Activated CD4-positive, alpha-beta T cell treated with anti-CD3 and anti-CD28 coated beads, Interleukin-2, amount 10 ng/mL, durations not matched to agents 7 days and 5 days (primary cell): ENCODE measurements at places on chromosomes 11 and 22. TPM values are rescaled to one million over a fixed set of nuclear protein-coding genes. Genes with fewer than 3 reads are reported as not detected.

Gene TMEM126A
- 29.3 TPM for total RNA-seq

Gene LRRC32
- total RNA-seq = 0.82 TPM

GRCh38 chr11:123924027-123924426 lies 15.4 kb upstream of the OR4D5 start:
- DNase-seq = no peak

Gene PRG3
- not detected for total RNA-seq

DNA sequence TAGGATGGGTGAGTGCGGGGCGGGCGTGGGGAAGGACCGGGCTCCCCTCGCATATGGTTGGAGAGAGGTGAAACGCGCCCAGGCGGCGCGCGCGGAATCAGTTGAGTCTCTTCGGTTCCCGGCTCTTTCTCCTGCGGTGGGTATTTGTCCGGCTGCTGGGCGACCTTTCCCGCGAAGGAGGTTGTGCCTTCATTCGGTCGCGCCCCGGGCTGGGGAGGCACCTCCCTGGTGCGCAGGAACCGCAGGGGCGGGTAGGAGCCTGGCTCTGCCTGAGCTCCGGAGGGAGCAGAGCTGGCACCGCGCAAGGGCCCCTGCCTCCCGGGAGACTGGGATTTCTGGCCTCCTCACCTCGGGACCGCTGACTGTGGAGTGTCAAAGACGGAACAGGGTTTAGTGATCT lies 27.5 kb downstream of the SAA4 start:
- DNase-seq = no peak

Gene MS4A12
- total RNA-seq = not detected

- DNase-seq = no peak
Observed at GRCh38 chr22:49749885-49750510, 77.7 kb downstream of the BRD1 start.

- DNase-seq = no peak
Observed at GRCh38 chr11:75345455-75346160, 5.9 kb downstream of the ARRB1 start.

Gene OR8I2
- not detected for total RNA-seq

- no peak for DNase-seq
Observed at GRCh38 chr22:24063361-24063760, 52.3 kb downstream of the CABIN1 start.

Gene ZNRF3
- 0.58 TPM for total RNA-seq

Gene DNHD1
- 18.0 TPM for total RNA-seq

Gene MS4A2
- not detected for total RNA-seq

Gene NLRP14
- 0.05 TPM for total RNA-seq

DNA sequence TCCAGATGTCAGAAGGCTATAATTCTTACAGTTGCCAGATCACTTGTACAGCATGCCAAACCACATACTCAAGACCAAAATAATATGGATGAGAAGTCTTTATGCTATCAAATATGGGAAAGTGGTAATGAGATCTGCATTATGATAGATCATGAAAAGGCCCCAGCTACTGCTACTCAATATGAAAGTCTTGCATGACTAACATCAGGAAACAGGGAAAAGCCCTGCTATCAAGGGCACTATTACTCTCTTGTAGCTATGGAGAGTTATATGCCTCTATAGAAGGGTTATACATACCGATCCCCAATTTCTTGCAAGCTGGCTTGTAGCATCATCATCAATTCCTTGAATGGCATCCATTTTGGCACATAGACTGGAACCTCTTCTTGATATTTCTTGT lies 30.2 kb upstream of the TMPRSS5 start:
- no peak for DNase-seq

DNA sequence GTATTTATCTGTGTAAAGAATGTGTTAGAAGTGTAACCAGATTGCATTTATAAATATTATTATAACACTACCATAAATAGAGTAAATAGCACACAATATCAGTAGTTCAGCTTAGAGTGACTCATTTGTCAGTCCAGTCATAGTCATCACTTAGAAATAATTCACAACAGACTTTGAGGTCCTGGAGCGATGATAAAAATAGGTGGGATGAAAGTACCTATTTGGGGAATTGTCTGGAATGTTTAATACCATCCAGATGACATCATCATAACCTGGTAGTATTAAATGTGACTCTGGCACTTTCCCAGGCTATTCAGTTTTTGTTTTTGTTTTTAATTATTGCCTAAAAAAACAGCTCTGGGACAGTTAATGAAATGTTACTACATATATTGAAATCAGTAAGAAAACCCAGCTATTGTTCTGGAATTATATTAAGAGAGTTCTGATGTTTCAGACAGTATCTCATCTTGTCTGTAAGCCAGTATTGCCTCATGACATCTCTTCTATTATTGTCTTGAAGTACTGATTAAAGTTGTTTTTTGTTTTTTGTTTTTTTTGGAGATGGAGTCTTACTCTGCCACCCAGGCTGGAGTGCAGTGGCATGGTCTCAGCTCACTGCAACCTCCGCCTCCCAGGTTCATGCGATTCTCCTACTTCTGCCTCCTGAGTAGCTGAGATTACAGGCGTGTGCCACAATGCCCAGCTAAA lies 74.8 kb downstream of the SIK2 start:
- DNase-seq = no peak

DNA sequence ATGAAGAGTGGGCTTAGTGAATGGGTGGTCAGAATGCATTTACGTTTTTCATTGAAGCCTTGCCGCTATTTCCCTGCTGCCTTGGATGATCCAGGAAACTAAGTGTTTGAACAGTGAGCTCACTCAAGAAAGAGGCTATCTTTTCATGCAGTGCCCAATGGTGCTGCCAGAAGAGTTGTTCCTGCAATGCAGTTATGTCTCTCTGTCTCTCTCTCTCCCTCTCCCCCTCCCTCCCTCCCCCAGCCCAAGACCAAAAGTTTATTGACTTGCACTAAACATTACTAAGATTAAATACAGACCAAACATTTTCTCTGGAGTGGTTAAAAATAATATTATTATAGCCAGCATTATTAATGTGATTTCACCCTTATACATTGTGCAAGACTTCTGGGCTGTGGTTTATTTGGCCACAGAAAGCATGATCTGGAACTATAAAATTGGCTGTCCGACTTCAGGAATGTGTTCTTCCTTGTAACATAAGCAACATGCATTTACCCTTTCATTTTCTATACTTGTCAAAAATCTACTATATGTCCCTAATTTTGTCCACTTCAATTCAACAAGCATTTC lies 6.6 kb upstream of the FUT4 start:
- no peak for DNase-seq

DNA sequence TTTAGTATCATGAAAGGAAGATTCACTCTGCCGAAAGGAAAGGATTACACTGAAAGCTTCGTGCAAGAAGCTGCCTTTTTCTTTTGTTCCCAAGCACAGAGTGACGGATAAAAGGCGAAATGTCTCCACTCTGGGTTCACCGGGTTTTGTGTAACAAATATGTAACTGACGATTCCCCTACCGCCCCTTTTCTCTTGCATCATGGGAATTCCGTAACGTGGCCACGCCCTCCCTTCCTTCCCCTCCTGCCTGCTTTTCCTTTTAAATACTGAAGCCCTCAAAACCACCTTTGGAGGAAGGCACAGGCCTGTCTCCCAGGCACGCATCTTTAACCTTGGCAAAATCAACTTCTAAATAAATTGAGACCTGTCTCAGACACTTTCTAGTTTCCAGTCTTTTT lies 16.4 kb upstream of the TESMIN start:
- DNase-seq = no peak

Gene VSIG10L2
- not detected for total RNA-seq

GRCh38 chr11:19398772-19399527 lies 158.2 kb upstream of the E2F8 start:
- DNase-seq = no peak

DNA sequence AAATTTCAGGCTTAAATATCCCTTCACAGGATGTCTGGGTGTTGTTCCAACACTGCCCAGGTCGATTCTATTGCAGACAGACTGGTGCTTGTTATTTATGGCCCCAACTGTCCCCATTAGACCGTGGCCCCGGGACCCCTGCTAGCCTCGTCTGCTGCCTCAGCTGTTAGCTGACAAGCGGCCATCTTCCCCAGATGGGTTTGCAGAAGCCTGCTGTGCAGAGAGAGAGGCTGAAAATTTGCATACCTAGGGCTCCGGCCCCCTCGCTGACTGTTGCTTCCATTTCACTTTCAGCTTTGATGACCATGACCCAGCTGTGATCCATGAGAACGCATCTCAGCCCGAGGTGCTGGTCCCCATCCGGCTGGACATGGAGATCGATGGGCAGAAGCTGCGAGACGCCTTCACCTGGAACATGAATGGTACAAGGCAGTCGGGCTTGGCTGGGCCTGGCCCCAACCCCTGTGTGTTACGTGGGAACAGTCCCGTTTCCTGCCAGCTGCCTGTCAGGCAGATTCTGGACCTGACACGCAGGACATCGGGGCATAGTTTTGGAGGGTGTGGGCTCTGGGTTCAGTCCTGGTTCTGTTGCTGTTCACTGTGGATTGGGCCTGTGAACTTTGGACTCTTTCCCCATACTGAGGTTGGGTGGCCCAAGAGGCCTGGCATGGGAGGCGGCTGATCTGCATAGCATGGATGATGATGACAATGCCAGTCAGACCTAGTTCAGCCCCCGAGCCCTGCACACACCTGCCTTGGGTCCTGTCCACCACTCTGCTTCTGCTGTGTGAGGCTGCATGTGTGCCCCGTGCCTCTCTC lies 16.4 kb downstream of the SMARCB1 start:
- no peak for DNase-seq

Gene BIRC3
- total RNA-seq = 39.6 TPM

Gene GRAP2
- 137 TPM for total RNA-seq

GRCh38 chr22:24402460-24403192 lies 24.8 kb upstream of the ADORA2A start:
- no peak for DNase-seq

GRCh38 chr11:9957072-9957471 lies 293.2 kb downstream of the SWAP70 start:
- no peak for DNase-seq

GRCh38 chr11:101103433-101103832 lies 26.2 kb downstream of the PGR start:
- no peak for DNase-seq

GRCh38 chr11:74417379-74417804 lies 19.2 kb upstream of the PGM2L1 start:
- no peak for DNase-seq

Gene CTSD
- total RNA-seq = 154 TPM

Gene MUC6
- not detected for total RNA-seq

GRCh38 chr22:24961217-24961844 lies 8.8 kb downstream of the KIAA1671 start:
- DNase-seq = no peak

GRCh38 chr11:108345767-108346166 lies 121.6 kb downstream of the C11orf65 start:
- DNase-seq = no peak

- DNase-seq = no peak
Observed at GRCh38 chr22:29581799-29582198, 886 bp upstream of the NIPSNAP1 start.

- DNase-seq = peak; percentile 17
Observed at GRCh38 chr11:7512525-7513233, 1.1 kb upstream of the PPFIBP2 start.

- DNase-seq = no peak
Observed at GRCh38 chr22:43288807-43289420, 54.3 kb downstream of the SCUBE1 start.

- DNase-seq = no peak
Observed at GRCh38 chr11:106998116-106998915, 20.0 kb downstream of the GUCY1A2 start.

Gene ELMOD1
- not detected for total RNA-seq

GRCh38 chr22:43993072-43993760 lies 30.9 kb upstream of the PARVB start:
- DNase-seq = peak; percentile 64

Gene APOC3
- not detected for total RNA-seq

Gene SYT7
- total RNA-seq = not detected

- no peak for DNase-seq
Observed at GRCh38 chr11:126231725-126232459, 20.3 kb downstream of the FAM118B start.
